ENCODE measurements at places on chromosomes 2 and 18. TPM values are rescaled to one million over a fixed set of nuclear protein-coding genes. Genes with fewer than 3 reads are reported as not detected.

Gene DQX1
- not detected for total RNA-seq

Gene LIPG
- 0.19 TPM for total RNA-seq

Gene VRK2
- 30.9 TPM for total RNA-seq

Gene FTCDNL1
- total RNA-seq = 3.3 TPM

Gene ALPI
- total RNA-seq = not detected

Gene DCDC2C
- total RNA-seq = not detected

Gene TSPYL6
- not detected for total RNA-seq

Gene GREB1
- total RNA-seq = 9.0 TPM

Gene MTERF4
- 23.8 TPM for total RNA-seq

Gene INPP5D
- 4.6 TPM for total RNA-seq

Gene MROH2A
- not detected for total RNA-seq

Gene SCYGR4
- total RNA-seq = not detected

Gene TEKT4
- not detected for total RNA-seq

Gene KIF5C
- total RNA-seq = 1.2 TPM

Gene SYT4
- not detected for total RNA-seq

Gene IKZF2
- 4.3 TPM for total RNA-seq

Gene TMEM247
- not detected for total RNA-seq

Gene KCNS3
- total RNA-seq = 4.2 TPM

Gene AQP4
- 18.9 TPM for total RNA-seq

Gene ACMSD
- total RNA-seq = not detected

Gene SCN9A
- total RNA-seq = 2.2 TPM

Gene SOWAHC
- 2.7 TPM for total RNA-seq

Gene UPP2
- not detected for total RNA-seq

Gene SCN7A
- total RNA-seq = 27.7 TPM

Gene SLC19A3
- 2.1 TPM for total RNA-seq

Gene CYP1B1
- 17.1 TPM for total RNA-seq

Gene HTR2B
- total RNA-seq = 0.24 TPM

Gene RETREG2
- 36.8 TPM for total RNA-seq

Gene GORASP2
- total RNA-seq = 53.2 TPM

Gene C2orf49
- 18.7 TPM for total RNA-seq

Gene GRHL1
- total RNA-seq = 1.0 TPM

Gene LYPD6B
- not detected for total RNA-seq

Gene ECEL1
- not detected for total RNA-seq

Gene EPAS1
- total RNA-seq = 200 TPM

Gene TMEFF2
- total RNA-seq = 0.19 TPM

Gene EIF5B
- total RNA-seq = 84.7 TPM

Gene DNAJC5G
- total RNA-seq = 2.3 TPM

Gene RAPH1
- total RNA-seq = 11.9 TPM

Gene TUBB8B
- not detected for total RNA-seq

Gene SCN1A
- total RNA-seq = 0.59 TPM

Gene NT5DC4
- total RNA-seq = not detected

Gene C2orf15
- 0.22 TPM for total RNA-seq
